Left ventricle myocardium inferior (tissue), 1 donor: ENCODE measurements at places on chromosomes 1 and 21. TPM values are rescaled to one million over a fixed set of nuclear protein-coding genes. Genes with fewer than 3 reads are reported as not detected.
A peak's percentile ranks its signal among the peaks of the same experiment; 100 is the strongest.

FYB2 gene
- 5.7 TPM for total RNA-seq

- H3K27me3 ChIP-seq, result no peaks in the 10 kb centered on the region
- H3K27ac ChIP-seq, result no peak overlapping the region
- H3K4me3 ChIP-seq, result no peak overlapping the region
- H3K36me3 ChIP-seq, result no peaks in the 10 kb centered on the region
Observed at GRCh38 chr1:193592317-193592716, 405.9 kb upstream of the B3GALT2 start.

DNA sequence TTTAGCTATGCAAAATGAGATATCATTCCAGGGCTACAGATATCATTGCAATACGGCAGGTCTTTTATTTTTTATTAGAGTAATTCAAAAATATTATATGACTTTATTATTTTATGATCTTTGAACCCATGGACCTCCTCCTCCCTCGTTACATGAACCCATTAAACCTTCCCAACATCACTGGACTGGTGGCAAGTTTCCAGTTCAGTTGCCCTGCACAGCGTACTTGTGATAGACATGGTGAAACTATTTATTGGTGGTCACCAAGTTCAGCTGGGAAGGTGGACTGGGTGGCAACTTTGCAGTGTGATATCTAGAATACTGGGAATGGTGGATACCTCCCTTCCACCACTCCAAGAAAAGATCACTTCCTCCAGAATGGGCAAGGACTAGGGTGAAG, 52.5 kb downstream of the SLC30A10 start:
- H3K4me3 ChIP-seq, result no peak overlapping the region
- no peaks in the 10 kb centered on the region for H3K4me1 ChIP-seq
- peaks cover 31% of the 10 kb centered on the region for H3K27me3 ChIP-seq
- no peaks in the 10 kb centered on the region for H3K36me3 ChIP-seq
- no peak overlapping the region for H3K27ac ChIP-seq
- no peak for DNase-seq

- peaks cover 63% of the 10 kb centered on the region for H3K4me1 ChIP-seq
- no peaks in the 10 kb centered on the region for H3K36me3 ChIP-seq
- H3K27ac ChIP-seq, result no peak overlapping the region
Observed at GRCh38 chr1:91877574-91878208, 8.3 kb downstream of the TGFBR3 start.

DNA sequence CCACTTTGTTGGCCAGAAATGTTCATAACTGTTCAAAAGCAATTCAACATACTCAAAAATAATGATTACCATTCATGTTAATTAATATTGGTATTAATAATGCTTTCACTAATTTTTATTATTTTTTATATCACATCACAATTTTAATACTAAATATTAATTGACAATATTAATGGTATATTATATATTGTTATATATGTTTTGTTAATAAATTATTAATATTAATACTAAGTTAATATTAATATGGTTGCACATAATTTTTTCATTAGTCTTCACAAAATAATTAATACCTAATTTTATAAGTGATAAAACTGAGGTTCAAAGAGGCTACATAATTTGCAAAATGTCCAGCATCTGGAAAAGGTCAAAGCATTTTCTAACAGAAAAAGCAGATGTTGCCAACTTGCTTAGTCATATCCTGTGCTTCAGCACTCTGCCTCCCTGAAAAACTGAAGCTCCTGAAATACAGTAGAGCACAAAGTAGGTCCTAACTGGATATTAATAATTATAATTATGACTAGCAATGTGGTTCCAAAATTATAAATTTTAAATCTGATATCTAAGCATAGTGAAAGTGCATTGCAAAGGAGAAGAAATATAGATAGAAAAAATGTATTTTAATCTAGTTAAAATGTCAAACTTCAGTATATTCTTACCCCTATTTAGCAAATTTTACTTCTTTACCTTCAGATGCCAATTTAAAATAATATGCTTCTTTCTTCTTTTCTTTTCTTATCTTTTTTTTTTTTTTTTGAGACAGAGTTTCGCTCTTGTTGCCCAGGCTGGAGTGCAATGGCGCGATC, 123.2 kb upstream of the TNFSF4 start:
- peaks cover 26% of the 10 kb centered on the region for H3K4me1 ChIP-seq
- H3K27me3 ChIP-seq, result no peaks in the 10 kb centered on the region
- H3K4me3 ChIP-seq, result no peak overlapping the region

GRCh38 chr1:109979489-109980091, 5.0 kb upstream of the AHCYL1 start:
- no peak overlapping the region for H3K4me3 ChIP-seq
- DNase-seq, result no peak
- no peaks in the 10 kb centered on the region for H3K27me3 ChIP-seq
- no peaks in the 10 kb centered on the region for H3K36me3 ChIP-seq
- peak overlapping the region; percentile 74 for H3K27ac ChIP-seq
